IMR-90 (cell line): ENCODE measurements at places on chromosomes 7 and 10. TPM values are rescaled to one million over a fixed set of nuclear protein-coding genes. Genes with fewer than 3 reads are reported as not detected.

- DNase-seq, result no peak
Measured at GRCh38 chr7:98621573-98622482, 4.7 kb downstream of the NPTX2 start.

Gene NRG3
- total RNA-seq, result not detected in 2 replicates

Gene INSIG1
- 26.0 and 32.8 TPM in 2 replicates for total RNA-seq

DNA sequence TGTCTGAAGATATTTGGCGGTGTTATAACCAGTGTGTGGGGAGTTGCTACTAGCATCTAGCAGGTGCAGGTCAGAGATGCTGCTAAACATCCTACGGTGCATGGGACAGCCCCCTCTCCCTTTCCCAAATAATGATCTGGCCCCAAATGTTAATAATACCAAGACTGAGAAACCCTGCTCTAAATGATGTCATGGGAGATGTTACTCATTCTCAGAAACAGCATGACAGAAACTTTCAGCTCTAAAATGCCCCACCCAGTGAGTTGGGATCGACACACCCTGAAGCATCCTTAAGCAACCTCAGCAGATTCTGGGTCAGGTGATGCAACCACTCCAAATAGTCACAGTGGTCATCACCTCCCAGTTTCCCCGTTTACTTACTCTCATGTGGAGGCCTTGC, 108.8 kb upstream of the MPP7 start:
- no peak for DNase-seq

Gene ADAM22
- total RNA-seq, result under 0.01 and 0.18 TPM in 2 replicates

DNA sequence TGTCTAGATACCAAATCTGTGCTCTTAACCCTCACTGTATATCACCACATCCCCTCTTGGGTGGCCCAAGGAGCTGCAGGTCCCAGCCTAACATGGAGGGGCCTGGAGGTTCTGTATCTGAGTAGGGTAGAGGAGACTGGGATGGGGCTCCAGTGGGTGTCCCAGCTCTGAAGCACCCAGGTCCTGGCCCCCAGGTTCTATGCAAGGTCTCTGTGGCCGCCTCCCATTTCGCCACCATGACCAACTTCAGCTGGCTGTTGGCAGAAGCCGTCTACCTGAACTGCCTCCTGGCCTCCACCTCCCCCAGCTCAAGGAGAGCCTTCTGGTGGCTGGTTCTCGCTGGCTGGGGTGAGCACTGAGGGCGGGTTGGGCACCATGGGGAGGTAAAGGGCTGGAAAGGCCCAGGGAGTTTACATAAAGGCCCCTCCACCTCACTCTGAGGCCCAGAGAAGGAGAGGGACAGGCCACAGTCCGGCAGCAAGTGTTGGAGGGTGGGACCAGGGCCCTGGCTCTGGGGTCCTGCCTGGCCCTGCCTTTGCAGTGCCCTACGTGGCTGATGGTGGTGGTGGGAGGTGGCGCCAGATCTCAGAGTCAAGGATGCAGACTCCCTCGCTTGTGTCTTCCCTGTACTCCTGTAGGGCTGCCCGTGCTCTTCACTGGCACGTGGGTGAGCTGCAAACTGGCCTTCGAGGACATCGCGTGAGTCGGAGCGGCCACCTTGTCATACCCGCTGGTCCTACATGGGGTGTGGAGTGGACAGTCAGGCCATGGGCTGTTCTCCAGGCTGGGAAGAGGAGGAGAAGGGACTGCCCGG, 10.2 kb downstream of the GHRHR start:
- DNase-seq, result no peak

GRCh38 chr7:46360296-46360695, 439.2 kb upstream of the IGFBP3 start:
- no peak for DNase-seq

Gene ZNF22
- 12.4 and 18.6 TPM in 2 replicates for total RNA-seq

Gene TAS2R38
- total RNA-seq, result not detected in 2 replicates
